WTC11 (cell line): ENCODE measurements at places on chromosomes 11 and 22.
A peak's percentile ranks its signal among the peaks of the same experiment; 100 is the strongest.

DNA sequence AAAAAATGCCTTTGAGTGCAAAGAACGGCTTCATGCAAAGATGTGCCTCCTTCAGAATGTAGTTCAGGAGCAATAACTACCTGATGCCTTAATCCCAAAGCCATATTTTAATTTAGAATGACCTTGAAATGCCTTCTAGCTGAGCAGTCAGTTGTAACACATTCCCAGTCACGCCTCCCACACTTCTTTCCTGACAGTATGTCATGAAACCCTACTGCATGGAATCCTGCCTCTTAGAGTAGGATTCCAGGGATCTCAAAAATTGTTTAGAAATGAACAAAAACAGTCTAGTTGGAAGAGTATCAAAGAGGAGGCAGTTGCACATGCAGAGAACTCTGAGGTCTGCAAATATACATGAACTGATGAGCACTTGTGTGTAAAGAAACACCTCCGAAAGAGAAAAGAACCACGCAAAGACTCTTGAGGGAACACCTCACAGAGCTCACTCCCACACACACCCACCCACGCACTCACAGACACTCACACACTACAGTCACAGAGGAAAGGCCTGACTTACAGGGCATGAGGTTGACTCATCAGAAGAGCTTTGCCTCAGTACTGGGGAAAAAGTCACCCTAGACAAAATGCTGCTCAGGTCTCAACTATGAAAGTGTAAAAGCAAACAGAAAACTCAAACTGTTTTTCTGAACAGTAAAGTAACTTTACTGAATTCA lies 77.4 kb downstream of the GGTLC2 start:
- no peak for DNase-seq

DNA sequence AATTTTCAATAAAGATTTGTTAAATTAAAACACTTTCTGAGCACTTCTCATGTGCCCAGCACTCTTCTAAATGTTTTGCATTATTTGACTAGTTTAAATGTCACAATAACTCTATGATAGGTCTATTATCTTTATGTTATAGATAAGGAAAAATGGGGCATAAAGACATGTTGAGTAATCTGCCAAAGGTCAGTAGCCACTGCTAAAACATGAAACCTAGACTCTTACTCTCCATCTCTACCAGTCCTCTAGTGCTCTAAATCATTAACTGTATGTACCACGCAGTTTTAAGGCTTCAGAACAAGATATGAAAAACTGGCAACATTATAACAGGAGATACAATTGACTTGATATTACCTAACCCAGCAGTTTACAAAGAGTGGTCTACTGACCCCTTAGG lies 6.9 kb downstream of the RAB6A start:
- DNase-seq, result no peak

DNA sequence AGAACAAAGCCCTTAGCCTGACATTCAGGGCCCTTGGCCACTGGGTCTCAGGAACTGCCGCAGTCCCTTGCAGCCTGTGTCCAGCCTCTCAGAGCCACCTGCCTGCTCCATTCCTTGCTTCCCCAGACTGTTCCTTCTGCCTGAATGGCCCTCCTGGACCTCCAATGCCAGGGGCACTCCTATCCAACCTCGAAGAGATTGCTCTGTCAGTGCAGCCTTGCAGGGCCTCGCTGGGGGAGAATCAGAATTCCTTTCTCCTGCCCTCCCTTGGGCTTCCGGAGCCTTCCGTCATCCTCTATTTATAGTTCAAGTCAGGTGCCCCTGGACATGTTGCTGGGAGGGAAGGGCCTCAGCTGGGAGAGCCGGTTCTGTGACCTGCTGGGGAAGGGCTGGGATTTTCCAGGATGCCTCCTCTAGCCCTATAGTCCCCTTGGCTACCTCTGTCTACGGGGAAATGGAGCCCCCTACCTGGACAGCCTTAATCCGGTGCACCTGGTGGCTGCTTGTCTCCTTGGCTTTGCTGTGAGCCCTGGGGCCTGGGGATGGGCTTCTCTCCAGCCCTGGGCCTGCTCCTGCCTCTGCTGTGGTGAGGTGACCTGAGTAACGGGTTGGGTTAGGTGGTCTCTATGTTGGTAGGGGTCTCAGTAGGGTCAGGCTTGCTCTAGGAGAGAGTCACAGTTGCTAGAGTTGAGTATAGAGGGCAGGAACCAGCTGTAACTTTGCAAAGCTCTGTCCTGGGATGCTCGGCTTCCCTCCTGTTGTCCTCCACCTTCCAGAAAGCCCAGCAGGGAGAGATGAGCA lies 45.9 kb upstream of the SYT7 start:
- peak; percentile 82 for DNase-seq

- DNase-seq, result no peak
Observed at GRCh38 chr11:45670386-45671135, 5.1 kb upstream of the CHST1 start.

DNA sequence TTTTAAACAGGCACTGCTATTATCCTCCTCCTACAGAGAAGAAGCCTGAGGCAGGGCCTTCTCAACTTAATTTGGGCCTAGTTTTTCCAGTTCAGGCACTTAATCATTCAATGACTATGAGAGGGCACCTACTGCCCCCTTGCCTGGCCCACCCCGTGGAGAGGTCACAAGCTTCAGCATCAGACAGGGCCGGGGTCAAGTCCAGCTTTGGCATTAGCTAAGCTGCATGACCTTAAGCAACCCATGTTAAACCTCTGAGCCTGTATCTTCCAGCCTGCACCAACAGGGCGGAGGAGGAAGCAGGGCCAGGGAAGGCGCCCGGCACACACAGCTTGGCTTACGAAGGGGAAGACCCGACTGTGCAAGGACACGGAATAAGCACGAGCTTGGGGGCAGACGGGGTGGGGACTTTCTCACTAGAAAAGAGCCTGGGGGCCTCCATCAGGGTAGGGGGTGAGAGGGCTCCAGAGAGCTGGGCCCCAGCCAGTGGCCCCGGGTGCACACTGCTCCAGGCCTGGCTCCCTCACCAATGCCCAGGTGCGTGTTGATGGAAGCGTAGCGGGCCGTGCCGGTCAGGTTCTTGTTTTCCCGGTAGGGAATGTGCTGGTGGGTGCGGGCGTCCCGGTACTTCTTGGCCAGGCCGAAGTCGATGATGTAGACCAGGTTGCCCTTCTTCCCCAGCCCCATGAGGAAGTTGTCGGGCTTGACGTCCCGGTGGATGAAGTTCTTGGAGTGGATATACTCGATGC lies 16.9 kb downstream of the CSNK1E start:
- no peak for DNase-seq

GRCh38 chr11:76664578-76665061 lies 5.9 kb downstream of the LRRC32 start:
- no peak for DNase-seq

GRCh38 chr11:782264-783174 lies 5.2 kb upstream of the GATD1 start:
- DNase-seq, result no peak
